ENCODE measurements at places on chromosomes 13 and 19.

- no peak for DNase-seq
Measured at GRCh38 chr19:34172661-34173192, 423 bp downstream of the LSM14A start.

GRCh38 chr19:37931881-37932655, 25.1 kb downstream of the SIPA1L3 start:
- peak; percentile 5 for DNase-seq

- DNase-seq = no peak
Measured at GRCh38 chr19:3710265-3710812, 2.2 kb downstream of the TJP3 start.

DNA sequence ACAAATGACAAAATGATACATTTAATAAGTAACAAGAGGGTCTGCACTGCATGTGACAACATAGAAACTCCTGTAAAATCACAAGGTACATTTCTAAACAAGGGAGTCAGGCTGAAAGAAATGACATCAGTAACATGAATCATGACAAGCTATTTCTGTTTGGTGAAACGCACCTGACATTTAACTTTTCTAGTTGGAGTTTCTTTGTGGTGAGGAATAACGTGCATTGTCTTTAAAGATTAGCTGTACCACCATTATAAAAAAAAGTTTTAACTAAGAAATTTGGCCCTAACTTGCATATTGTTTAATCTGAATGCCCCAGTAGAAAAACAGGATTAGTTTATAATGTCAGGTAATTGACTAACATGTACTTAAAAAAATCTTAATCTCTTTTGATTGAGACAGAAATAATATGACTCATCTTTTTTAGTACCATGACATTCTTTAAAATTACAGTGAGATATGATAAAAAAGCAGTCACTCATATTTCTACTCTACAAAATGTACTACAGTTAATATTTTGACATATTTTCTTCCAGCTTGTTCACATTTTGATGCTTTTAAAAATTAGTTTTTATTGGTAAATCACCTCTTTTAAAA, 418.2 kb downstream of the KLF12 start:
- no peak for DNase-seq

DNA sequence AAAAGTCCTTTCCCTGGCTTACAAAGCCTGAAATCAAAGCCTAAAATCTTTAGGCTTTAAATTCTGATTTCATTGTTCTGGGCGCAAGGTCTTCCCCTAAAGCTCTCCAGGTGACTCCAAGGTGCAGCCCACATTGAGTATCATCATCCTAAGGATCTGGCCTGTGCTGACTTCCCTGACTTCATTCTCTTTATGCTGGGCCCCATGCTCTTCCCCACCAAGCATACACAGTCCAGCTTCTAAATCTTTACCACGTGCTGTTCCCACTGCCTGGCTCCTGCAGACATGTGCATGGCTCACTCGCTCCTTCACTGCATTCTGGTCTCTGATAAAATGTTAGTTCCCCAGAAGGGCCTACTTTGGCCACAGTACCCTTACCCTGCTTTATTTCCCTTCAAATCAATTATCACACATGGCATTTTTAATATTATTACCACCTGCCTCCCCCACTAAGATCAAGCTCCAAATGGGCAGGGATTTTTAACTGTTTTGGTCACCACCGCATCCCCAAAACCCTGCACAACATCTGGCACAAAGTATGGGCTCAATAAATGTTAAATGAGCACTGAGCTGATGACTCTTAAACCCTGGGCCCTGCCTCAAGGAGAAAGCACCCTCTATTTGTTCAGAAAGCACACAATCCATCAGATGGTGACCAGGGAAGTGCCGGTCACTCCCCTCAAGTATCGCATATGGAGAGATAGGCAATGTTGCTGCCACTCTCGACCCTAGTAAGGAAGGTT, 3.3 kb downstream of the FBL start:
- no peak for DNase-seq

DNA sequence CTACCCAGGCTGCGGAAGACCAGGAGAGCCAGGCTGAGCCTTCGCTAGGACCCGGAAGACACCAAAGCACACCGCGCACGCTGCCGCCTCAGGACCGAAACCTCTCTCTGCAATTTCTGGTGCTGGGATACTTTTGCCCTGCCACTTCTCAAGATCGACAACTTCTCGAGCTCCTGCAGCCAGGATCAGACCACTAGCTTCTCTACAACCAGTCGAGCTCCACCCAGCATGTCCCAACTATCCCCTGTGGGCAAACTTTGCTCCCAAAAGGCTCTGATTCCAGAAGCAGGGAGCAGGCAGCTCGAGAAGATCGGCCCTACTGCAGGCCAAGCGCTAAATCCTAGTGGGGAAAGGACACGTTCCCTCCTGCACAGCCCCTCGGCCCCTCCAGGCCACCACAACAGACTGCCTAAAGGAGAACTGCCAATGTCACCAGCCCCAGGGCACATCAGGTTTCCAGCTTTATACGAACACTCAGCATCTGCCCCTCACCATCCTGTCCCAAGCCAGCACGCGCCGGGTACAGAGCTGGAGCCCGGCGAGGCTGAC, 979 bp downstream of the AKAP8 start:
- DNase-seq = peak; percentile 55

GRCh38 chr19:7678971-7679751, 1.5 kb upstream of the TRAPPC5 start:
- DNase-seq = peak; percentile 69

GRCh38 chr19:2726160-2726855, 5.1 kb upstream of the DIRAS1 start:
- no peak for DNase-seq

GRCh38 chr19:45071969-45072790, 4.1 kb downstream of the ZNF296 start:
- DNase-seq = no peak

DNA sequence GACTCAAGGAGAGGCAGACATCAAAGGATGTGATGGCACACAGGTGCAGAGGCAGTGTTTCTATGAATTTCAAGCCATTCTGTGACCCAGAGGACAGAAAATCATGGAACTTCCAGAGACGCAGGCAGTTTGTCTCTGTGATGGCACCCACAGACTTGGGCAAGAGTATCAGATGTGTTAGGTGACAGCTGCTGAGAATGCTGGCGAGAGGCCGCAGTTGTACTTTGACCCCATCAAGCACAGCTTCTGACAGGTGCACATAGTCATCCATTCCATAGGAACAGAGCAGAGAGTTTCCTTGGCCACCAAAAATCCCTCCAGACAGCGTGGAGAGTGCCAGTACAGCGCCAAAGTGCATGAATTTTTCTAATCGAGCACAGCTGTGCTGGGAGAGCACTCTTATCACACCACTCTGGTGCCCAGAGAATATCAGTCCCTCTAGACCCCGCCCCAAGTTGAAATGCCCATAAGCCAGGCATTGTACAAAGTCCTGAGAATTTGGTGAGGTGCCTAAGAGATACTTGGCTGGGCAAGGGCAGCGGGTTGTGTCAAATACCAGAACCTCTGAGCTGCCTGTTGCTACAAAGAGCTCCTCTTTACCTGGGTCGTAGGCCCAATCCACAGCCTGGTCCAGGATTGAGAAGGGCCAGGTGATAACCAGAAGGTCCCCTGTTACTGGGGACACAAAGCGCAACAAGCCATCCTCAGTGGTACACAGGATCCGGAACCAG, 12.4 kb downstream of the WDR87 start:
- DNase-seq = no peak

- no peak for DNase-seq
Measured at GRCh38 chr13:53269634-53270033, 241.0 kb downstream of the OLFM4 start.

DNA sequence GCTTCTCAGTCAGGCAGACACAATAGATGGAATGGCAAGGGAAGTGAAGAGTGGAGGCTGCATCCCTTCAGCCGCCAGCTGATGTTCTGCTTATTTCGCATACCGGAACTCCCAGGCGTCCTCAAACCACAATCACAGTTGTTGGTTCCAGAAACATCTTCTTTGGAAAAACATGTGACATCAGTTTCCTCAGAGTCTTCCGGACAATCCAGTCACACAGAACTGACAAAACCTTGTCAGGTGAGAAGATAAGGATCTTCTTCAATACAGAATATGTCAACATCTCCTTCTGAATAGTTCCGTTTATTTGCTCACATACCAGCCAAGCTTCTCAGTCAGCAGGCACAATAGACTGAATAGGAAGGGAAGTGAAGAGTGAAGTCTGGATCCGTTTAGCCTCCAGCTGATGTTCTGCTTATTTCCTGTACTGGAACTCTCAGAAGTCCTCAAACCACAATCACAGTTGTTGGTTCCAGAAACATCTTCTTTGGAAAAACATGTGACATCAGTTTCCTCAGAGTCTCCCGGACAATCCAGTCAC, 45.1 kb upstream of the CEACAM21 start:
- no peak for DNase-seq

DNA sequence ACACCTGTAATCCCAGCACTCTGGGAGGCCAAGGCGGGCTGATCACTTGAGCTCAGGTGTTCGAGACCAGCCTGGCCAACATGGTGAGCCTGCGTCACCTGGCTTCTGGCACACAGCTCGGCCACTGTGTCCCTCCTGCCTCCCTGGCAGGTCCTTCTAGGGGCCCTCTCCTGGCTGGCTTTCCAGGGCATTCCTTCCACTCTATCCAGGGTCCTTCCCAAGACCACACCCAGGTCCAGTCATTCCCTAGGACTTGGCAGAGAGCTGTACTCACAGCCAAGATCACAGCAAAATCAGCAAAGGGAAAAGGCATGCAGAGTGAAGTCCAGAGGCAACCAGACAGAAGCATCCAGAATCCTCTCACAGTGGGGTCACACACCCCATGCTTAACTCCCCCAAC, 9.7 kb upstream of the HSH2D start:
- no peak for DNase-seq

DNA sequence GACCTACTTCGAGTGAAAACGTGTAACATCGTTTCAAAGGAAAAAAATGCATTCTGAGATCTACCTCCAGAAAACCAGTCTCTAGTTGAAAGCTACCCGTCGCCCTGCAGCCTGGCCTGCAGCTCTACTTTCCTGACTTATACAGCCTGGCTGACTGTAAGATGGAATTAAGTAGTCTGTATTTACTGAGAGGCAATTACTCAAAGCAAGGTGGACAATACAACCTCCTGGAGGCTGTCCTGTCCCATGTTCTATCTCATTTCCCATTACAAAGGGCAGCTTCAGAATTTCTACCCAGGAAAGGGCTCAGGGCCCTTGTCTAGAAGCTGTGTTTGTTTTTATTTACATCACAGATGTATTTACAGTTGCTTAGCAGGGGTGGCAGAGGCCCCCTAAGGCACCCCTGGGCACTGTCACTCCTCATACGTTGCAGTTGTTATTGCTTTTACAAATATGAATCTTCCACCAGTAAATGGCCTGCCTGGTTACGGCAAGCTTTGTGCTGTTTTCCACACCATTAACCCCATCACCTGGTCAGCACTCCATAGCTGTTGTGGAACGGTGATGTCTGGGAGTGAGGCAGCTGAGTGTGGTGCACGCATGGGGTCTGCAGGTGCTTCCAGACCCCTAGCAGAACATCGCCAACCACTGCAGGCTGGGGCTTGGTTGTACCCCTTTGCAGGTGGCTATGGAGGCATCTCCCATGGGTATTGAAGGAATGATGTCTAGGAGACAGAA, 46.3 kb upstream of the MTIF3 start:
- no peak for DNase-seq

GRCh38 chr13:83048419-83048818, 833.9 kb downstream of the SLITRK1 start:
- DNase-seq = no peak

- DNase-seq = no peak
Measured at GRCh38 chr13:21879263-21879914, 208.5 kb downstream of the FGF9 start.

GRCh38 chr19:31530781-31531180, 181.5 kb upstream of the TSHZ3 start:
- no peak for DNase-seq

- peak; percentile 97 for DNase-seq
Measured at GRCh38 chr19:1020868-1021425, at the start of gene TMEM259. Gene TMEM259, minus strand, starts transcription at chr19:1021123. Its CDS starts 127 bp downstream, at chr19:1020996.

GRCh38 chr13:45226024-45226423, 25.2 kb upstream of the KCTD4 start:
- DNase-seq = no peak

GRCh38 chr13:107788464-107789165, 426.7 kb downstream of the LIG4 start:
- DNase-seq = no peak

GRCh38 chr19:13079542-13079986, 23.1 kb downstream of the LYL1 start:
- DNase-seq = no peak

- DNase-seq = no peak
Measured at GRCh38 chr19:33840783-33841182, 44.1 kb downstream of the KCTD15 start.

DNA sequence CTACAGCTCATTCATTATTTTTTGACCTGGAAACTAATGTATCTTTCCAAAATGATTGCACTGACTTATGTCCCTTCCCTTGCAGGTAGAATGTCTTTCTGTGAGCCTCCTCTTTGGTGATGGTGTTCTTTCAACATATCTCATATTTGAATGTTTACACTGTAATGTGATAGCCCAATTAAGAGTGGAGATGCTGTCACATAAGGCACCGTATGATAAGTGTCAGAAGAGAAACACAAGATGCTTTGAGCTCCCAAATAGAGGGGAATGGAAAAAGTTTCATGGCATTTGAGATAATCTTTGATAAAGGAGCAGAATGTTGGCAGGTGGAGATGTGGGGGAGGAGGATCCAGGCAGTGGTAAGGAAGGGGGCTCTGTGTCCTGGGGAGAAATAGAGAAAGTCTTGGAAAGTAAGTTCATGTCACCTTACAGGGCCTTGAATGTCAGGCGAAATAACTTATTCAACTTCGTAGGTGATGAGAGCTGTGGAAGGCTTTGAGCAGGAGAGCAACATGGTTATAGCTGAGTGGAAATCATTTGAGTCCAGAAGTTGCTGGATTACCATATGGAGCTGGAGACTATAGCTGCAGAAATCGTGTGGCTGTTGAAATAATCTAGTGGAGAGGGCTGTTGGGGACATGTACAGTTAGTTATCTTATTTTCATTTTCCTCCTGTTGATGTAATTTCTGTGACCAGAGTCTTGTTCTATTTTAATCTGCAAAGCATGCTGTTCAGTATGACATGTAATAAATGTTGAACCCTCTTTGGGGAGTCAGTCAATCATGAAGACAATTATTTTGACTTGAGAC, 10.3 kb upstream of the RNF113B start:
- DNase-seq = no peak

GRCh38 chr13:34913040-34913439, 29.0 kb upstream of the NBEA start:
- no peak for DNase-seq

GRCh38 chr13:26377038-26377437, 123.1 kb downstream of the CDK8 start:
- peak; percentile 7 for DNase-seq

- no peak for DNase-seq
Measured at GRCh38 chr19:19542507-19542906, 4.4 kb downstream of the CILP2 start.

GRCh38 chr13:101116826-101117225, 299.5 kb downstream of the NALCN start:
- DNase-seq = no peak

GRCh38 chr13:101416181-101417042, at the start of gene NALCN:
Gene NALCN, minus strand, starts transcription at chr13:101416508. Its CDS starts 17,382 bp downstream, at chr13:101399126.
- no peak for DNase-seq
